ENCODE measurements at places on chromosomes 11 and 22. TPM values are rescaled to one million over a fixed set of nuclear protein-coding genes. Genes with fewer than 3 reads are reported as not detected.

UPK2 gene
- 0.25 TPM for total RNA-seq

POLR2L gene
- total RNA-seq, result 42.0 TPM

ANKRD13D gene
- total RNA-seq, result 36.6 TPM

TRIM49 gene
- total RNA-seq, result not detected

MPZL3 gene
- 7.9 TPM for total RNA-seq

DNA sequence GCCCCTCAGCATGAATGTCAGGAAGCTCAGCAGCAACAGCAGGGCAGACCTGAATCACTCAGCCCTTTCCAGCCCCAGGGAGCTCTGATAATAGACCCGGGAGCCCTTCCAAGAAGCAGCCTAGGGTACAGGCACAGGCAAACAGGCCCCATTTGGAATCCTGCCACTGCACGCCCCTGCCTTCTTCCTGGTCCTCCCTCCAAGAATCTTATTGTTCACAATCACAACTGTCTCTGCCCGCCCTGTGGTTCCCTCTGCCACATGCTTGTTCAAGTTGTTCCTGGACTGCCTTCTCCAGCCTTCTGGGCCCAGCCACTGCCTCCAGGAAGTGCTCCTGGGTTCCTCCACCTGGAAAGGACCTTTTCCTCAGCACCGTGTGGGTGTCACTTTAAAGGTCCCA is 54.6 kb downstream of the LRRC32 start:
- no peak for DNase-seq

DNA sequence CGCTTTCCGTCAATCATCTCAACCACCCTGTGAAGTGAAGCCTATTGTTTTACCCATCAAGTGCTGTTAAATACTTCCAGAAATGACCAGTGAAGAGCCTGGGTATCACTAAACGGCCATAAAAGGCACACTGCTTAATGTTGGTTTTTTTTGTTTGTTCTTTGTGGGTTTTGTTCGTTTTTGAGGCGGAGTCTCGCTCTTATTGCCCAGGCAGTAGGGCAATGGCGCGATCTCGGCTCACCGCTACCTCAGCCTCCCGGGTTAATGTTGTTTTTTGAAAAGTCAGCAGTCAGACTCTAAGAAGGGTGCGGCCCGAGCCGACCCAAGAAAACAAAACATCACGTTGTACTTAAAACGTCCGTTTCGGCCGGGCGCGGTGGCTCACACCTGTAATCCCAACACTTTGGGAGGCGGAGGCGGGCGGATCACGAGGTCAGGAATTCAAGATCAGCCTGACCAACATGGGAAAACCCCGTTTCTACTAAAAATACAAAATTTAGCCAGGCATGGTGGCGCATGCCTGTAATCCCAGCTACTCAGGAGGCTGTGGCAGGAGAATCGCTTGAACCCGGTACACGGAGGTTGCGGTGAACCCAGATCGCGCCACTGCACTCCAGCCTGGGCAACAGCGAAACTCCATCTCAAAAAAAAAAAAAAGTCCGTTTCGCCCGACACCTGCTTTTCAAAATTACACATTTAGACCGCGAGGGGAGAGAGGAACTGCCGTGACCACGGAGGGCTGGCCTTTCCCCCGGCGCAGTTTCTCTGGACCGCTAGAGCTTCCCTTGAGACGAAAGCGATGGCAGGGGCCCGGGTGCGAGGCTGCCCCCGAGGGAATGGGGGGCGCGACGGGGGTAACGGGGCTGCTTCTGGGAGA is 714 bp downstream of the CD59 start:
- DNase-seq, result no peak

DNA sequence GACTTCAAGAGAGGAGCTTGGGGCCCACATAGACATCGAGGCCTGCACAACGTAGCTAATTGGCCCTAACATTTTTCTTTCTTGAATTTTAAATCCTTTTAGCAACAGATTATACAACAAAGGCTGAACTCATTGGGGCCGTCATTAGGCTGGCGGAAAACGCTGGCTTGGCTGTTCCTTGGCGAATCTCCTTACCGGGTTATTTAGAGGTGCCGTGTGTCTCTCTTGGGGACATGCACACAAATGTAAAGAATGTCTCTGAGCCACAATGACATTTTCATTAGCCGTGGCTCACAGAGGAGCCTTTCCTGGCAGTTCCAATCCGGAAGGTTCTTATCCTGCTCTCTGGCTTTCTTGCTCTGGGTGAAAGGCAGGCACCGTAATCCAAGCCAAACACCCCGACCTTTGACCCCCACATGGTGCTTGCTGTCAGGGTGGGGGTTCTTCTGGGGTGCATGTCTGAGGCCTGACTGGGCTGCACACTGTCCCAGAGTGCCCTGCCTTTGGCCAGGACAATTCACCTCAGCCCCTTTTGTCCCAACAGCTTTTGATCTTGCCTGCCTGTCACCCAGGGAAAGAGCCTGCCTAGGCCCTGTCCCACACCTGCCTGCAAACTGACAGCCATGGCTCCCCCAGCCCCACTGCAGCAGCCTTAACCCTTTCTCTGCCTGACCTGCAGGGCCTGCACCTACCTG is 9.2 kb upstream of the FGF3 start:
- DNase-seq, result no peak

DNA sequence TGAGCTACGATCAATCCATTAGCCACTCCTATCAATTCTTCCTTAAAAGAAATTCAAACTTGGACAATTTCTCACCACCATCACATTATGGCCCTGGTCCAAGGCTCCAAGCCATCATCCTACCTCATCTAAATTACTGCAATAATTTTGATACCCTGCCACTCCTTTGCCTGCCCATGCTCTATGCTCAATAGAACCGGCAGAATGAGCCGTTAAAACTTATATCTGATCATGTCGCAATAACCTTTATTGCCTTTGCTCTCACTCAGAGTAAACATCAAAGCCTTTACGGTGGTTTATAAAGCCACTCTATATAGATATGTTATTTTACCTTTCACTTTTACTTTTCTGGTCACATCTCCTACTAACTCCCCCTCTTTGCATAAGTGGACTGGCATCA is 2392.1 kb upstream of the RAG2 start:
- DNase-seq, result no peak

GRCh38 chr11:10699072-10699471 is 5.5 kb upstream of the IRAG1 start:
- no peak for DNase-seq

- no peak for DNase-seq
Measured at GRCh38 chr22:44225091-44225689, 44.5 kb downstream of the PARVG start.

DNA sequence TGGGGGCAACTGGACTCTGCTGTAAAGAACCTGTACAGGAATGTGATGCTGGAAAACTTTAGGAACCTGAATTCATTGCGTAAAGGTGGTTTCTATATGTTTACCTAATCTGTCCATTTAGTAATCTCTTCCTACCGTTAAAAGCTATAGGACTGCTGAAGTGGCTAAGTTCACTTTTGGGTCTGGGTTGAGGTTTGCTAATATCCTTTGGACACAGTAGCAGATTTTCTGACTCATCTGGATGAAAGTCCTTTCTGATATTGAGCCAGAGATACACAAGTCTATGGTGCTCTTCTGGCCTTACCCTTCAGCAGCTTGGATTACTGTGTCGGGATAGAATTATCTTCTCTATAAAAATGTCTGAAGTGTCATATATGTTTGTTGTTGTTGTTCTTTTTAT is 16.9 kb downstream of the ZNF215 start:
- no peak for DNase-seq

DNA sequence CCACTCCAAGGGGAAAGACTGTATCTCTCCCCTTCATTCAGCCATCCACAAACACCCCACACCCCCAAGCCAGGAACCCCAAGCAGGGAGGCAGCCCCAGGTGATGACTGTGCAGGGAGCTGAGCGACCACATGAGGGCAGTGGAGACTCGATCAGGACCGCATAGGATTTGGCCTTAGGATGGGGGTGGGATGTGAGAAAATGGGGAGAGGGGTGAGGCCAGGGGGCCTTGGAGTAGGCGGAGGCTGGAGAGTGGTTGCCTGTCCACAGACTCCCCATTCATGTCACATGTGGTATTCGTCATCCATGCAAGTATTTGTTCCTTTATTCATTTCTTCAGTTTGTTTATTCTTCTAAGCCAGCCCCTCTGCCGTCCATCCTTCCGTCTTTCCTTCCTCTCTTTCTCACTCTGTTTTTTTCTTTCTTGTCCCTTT is 2.7 kb upstream of the RHOD start:
- no peak for DNase-seq

- DNase-seq, result no peak
Measured at GRCh38 chr11:86186386-86186785, 58.2 kb upstream of the EED start.

GRCh38 chr11:132111316-132111715 is 740.9 kb downstream of the NTM start:
- DNase-seq, result no peak

GRCh38 chr22:22785316-22786065 is 102.1 kb upstream of the IGLL5 start:
- DNase-seq, result no peak

GRCh38 chr11:117754030-117754429 is 43.0 kb downstream of the DSCAML1 start:
- DNase-seq, result no peak

GRCh38 chr11:15179167-15179566 is 64.4 kb downstream of the INSC start:
- no peak for DNase-seq
